ENCODE measurements at places on chromosomes 2 and 18.
A peak's percentile ranks its signal among the peaks of the same experiment; 100 is the strongest.

DNA sequence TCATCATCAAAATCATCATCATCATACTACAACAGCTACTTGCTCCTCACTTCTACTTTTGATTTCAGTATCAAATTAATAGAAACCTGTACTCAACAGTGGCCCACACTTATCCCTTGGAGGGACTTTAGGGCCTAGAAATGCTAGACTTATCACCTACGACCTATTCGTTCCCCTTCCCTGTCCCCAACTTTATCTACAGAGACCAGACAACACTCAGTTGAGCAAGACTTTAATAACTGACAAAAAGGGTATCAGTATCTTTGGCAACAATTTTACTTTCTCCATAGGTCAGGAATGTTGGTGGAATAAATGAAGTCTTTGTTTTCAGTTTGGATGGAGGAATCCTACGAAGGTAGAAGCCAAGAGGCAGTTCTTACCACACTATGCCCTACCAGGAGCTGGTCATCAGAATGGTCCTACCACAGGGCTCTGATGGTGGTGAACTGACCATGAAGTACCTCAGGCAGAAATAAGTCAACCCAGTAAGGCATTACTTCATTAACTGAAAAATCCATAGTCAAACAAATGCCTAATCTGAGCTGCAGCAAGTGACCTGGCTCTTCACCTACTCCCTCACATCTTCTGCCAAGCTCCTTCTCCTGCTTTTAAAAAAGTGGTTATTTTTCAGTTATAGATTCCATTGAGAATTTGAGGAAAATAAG lies 26.6 kb downstream of the MBD2 start:
- DNase-seq, result no peak

- DNase-seq, result no peak
Observed at GRCh38 chr2:98461498-98462049, 16.9 kb downstream of the INPP4A start.

DNA sequence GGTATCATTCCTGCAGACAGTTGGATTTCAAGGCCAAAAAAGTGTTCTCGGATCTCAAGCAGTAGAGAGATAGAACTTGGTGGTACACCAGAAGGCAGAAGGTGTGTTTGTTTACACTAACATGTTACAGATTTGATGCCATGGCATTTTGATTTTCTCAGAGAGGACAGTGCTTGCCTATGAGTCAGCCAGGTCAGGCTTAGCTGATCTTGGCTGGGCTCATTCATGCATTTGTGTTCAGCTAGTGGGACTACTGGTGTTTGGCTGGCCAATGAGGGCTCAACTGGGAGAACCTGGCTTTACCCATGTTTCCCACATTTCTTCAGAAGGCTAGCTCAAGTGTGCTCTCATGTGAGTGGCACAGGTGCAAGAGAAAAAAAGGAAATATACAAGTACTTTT lies 162.0 kb downstream of the C1D start:
- DNase-seq, result no peak

GRCh38 chr2:144370937-144371584 lies 148.9 kb downstream of the ZEB2 start:
- no peak for DNase-seq

DNA sequence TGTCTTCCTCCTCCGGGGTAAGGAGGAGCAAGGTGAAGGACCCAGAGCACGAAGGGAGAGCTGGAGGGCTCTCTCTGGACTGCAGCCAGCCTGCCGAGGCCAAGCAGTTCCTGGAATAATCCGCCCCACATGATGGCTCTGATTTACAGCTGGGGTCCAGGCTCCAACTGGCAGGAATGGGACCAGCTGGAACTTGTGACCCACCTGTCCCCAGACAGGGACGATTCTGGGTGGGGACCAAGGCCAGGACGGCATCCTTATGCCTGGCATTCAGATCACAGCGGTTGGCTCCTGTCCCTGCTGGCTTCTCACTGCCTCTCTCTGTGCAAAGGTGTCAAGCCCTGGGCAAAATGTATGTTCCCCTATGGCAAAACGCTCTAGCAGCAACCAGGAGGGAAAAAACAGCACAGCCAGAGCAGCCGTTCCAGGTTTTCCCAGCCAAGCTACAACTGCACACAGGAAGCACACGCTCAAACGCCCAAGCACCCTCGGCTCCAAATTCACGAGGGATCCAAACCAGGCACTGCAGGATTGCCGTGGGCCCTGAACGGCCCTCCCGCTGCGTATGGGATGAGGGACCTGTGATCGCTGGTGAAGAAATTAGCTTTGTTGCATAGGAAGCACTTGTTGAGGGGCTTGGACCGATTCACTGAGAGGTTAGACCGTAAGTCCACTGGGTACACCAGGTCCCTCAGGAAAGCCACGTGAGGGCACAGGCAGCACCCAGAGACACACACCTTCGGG lies 35.8 kb downstream of the FAM178B start:
- no peak for DNase-seq

- DNase-seq, result no peak
Observed at GRCh38 chr2:123976054-123976648, 48.9 kb upstream of the CNTNAP5 start.

- DNase-seq, result no peak
Observed at GRCh38 chr2:151905963-151906632, 77.9 kb upstream of the ARL5A start.

DNA sequence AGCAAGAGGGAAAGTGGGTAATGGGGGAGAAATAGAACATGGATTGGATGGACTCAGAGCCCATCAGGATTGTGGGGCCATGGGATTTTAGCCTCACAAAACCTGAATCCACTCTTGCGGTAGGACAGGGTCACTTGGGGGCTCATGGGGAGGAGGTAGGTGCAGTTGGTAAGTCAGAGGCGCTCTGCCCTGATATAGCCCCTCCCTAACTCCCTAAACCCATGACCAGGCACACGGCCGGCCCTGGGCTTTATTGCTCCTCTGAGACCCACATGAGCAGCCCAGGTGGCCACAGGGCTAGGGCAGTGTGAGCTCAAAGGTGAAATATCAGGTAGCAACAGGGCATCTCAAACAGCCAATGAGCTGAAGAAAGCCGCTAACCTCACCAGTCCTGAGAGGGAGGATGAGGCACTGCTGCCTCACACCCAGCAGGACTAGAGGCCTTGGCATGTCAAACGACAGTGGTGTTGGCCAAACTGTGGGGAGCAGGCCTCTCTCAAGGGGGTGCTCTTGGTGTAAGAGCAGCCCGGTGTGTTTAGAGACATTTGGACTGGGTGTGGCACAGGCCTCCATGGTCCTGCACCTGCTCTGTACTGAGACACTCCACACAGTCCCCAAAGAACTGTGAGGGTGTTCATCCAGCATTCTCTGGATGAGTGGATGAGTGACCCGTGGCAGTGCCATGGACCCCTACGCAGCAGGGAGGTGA lies 90.8 kb upstream of the HS6ST1 start:
- no peak for DNase-seq

DNA sequence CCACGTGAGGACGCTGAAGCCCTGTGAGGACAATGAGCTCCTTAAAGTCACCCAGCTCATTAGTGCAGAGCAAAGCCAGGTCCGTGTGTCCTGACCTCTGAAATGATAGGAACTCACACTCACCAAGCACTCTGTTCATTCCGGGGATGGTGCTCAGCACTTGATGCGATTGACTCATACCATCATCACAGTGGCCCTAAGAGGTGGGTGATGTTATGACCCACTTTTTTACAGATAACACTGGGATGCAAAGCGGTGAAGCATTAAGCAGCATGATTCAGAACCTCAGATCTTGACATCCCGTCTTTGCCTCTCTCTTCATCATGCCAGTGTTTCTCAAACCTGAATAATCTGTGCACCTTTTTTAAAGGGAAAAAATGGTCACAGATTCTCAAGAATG lies 234.8 kb downstream of the ALPK2 start:
- DNase-seq, result no peak

DNA sequence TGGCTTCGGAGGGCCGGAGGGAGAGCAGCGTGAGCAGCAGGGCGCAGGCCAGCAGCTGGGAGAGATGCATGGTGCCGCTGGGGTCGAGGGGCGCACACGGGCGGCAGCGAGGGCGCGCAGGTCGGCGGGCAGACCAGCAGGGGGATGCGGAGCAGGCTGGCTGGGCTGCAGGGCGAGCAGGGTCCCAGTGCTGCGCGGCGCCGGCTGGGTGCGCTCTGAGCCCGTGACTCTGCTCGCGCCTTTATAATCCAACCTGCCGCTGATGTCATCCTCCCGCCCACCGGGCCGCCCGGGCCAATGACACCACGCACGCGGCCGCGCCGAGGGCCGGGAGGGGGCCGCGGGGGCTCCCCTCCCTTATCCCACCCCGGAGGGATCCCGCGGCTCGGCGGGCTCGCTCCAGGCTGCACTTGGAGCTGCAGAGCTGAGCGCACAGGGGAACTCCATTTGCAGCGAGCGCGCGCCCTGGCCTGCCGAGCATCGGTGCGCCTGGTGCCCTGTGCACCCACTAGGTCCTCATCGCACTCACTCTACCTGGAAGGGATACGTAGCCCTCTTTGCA lies at the start of gene NPPC:
Gene NPPC (minus strand): TSS at position 217 of the 562 bp plus-strand sequence. CDS start 147 bp downstream, at position 70.
- peak; percentile 32 for DNase-seq

DNA sequence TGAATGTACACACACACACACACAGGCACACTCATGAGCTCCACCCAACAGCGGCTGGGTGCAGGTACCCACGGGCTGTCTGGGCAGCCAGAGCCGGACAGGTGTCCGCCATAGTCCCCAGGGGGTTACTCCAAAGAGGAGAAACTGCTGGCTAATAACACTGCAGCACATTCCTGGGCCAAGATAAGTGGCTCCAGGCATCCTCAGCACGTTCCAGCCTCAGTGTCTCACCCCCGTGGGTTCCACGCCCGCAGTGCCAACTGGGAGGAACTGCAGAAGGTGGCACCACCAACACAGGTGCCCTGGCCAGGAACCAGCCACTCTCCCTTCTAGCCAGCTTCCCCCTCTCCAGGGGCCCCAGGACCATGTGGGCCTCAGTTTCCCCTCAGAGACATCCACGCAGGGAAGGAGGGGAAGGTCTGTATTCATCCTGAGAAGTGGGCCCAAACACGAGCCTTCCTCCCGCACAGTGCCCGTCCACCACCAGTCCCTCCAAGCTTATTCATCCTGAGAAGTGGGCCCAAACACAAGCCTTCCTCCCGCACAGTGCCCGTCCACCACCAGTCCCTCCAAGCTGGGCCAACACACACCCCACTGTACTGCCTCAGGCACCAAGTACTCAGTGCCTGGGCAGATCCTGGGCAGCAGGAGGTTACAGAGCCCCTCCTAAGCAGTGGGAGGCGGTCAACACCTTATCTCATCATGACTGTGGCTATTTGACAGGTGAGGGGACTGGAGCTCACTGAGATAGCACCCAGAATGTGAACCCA lies 47.6 kb downstream of the TNS1 start:
- DNase-seq, result no peak

DNA sequence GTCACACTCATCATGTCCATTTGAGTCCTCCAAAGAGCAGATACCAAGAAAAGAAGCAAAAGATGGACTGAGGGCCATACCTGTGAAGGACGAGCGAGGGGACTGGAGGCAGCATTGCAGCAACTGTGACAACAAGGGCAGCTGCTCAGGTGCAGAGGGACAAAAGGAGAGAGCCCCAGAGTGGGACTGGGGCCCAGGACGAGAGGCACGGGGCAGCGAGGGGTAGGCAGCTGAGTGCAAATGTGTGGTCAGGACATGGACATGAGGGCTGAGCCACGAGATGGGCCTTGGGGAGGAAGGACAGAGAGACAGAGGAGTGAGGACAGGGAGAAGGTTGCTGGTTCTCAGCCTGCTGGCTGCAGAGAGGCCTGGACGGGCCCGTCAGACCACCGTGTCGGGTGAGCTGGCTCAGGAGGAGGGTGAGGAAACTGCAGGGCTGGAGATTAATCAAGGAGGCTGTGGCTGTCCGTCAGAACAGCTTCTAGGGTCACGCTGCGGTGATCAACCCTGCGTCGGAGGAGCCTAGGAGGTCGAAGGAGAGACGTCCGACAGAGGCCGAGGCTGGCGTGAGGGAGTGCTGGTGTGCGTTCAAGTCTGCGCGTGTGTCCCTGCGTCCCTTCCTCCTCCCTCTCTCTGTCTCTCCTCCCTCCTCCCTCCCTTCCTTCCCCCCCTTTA lies 206.8 kb upstream of the HDAC4 start:
- DNase-seq, result no peak

DNA sequence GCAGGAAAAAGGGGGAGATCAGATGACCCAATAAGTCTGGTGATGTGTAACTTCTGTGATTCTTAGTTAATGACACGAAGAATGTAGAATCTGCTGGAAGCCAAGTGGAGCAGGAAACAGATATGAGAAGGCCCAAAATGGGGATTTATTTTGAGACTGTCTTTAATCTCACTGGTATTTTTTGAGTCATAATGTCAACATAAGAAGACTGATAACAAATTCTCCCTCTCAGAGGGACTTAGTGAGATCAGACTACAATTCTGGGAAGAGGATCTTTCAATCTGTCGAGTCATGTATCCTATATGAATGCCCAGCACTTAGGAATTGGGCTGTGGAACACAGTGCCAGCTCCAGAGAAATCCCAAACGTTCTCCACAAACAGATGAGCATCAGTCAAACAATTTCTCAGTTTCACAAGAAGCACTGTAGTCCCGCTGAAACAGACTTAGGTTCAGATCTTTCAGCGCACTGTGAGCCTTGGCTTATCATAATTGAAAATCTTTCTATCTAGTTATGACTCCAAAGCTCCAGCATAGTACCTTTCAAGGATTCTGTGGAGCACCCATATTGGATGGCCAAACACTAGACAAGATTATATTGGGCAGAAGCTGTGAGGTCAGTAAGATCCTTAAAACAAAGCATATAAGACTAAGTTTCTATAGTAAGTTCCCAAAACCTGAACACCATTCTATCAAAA lies 738.2 kb downstream of the LRP1B start:
- no peak for DNase-seq

DNA sequence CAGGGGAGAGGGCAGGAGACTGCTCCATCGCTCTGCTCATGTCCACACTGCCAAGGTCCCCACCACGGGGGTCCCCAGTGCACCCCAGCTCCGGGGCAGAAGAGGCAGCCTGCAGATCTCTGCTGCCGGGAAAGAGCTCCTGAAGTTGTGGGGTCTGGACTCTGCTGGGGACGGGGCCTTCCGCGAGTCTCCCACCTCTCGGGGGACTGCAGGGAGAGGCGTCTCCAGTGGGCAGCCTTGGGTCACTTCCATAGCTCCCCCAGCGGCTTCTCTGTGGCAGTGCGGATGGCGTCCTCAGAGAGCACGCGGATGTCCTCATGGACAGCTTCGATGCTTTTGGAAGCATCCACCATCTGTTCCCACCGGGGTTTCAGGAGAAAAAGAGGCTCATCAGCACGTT lies 10.7 kb downstream of the DTYMK start:
- DNase-seq, result no peak

GRCh38 chr2:23734416-23734815 lies 192.5 kb downstream of the ATAD2B start:
- DNase-seq, result no peak

- DNase-seq, result no peak
Observed at GRCh38 chr2:46230115-46230571, 67.1 kb upstream of the EPAS1 start.

- DNase-seq, result peak; percentile 88
Observed at GRCh38 chr2:96507957-96508520, 2.9 kb upstream of the NEURL3 start.

DNA sequence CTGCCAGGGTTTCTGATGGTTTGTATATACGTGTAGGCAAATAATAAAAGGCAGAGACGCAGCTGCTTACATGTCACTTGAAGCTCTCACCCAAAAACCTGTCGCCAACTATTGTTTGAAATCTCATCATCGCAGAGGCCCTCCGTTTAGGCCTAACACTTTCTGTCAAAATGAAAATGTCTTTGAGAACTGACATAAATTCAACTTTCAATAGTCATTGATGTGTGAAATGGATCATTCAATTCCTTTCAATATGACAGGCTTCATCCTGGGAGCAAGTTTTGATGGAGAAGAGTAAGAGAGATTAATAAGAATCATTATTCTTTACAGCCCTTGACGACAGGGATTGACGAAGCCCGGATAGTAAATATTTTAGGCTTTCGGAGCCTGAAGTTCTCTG lies 2.7 kb downstream of the ACTG2 start:
- no peak for DNase-seq

Measured in T-cell (primary cell).